ENCODE measurements at places on chromosomes 2 and 18.

- DNase-seq, result no peak
Measured at GRCh38 chr2:120404941-120405758, 59.2 kb downstream of the INHBB start.

DNA sequence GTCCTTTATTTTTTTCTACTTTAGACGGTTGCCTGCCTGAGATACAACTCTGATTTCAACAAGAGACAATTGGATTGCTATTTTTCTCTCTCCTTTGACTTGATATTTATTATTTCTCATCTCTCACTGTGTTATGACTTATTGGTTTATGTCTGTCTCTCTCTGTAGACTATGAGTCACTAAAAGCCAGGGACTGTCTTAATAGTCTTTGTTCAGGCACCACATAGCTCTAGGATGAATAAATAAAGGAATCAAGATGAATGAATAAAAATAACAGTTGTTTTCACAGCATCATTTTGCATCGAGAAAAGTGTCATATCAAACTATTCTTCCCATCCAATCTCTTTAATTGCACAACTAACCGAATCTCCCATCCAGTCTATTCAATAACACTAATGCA is 31.4 kb upstream of the CD28 start:
- no peak for DNase-seq

- DNase-seq, result no peak
Measured at GRCh38 chr2:20148923-20149702, 75.8 kb downstream of the SDC1 start.

DNA sequence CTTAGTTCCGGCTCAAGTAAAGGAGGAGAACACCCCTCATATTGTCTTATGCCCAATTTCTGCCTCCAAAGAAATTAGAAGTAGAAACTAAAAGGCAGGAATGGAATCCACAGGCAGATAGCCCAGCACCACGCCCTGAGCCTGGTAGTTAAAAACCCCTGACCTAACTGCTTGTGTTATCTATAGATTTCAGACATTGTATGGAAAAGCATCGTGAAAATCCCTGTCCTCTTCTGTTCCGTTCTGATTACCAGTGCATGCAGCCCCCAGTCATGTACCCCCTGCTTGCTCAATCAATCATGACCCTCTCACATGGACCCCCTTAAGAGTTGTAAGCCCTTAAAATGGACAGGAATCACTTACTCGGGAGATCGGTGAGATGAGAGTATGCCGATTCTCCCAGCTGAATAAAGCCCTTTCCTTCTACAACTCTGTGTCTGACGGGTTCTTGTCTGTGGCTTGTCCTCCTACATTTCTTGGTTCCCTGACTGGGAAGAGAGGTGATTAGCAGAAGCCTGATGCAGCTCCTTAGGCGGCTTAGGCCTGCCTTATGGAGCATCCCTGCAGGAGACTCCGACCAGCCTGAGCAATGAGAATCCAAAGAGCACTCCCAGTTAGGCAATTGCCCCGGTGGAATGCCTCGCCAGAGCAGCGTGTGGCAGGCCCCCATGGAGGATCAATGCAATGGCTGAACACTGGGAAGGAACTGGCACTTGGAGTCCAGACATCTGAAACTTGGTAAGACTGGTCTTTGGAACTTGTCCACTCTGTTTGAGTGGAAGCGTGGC is 362.6 kb upstream of the TCF4 start:
- DNase-seq, result no peak

GRCh38 chr18:47077111-47077510 is 41.7 kb upstream of the ELOA2 start:
- no peak for DNase-seq

GRCh38 chr2:159760326-159760725 is 37.7 kb downstream of the CD302 start:
- DNase-seq, result no peak

DNA sequence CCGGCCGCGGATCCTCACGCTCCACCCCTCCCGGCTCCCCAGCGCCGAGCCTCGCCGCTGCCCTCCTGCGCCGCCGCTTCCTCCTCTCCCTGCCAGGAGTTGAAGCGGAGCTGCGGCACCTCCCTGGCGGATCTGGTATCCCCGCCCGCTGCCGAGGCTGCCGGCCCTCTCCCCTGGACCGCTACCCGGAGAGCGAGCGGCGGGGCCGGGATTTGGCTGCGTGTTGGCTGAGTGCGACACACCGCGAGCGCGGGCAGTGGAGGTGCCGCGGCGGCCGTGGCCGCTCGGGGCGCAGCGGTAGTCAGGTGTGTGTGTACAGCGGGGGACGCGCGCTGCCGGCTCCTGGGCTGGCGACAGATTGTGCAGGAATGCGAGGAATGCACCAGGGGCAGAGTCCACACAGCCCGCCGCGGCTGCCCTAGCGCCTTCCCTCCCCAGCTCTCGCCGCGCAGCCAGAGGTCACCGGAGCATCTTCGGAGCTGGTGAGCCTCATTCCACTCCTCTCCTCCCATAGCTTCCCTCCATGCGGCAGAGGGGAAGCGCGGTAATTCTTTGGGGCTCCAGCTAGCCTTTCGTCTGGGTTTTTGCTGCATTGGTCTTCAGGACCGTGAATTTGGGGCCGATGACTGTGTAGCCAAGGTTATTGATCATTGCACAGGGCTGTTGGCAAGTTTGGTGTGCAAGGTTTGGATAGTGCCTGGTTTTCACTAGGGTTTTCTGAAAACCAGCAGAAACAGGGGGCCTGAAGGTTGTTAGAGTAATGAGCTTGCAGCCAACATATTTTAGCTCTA is 1.3 kb downstream of the PKP4 start:
- peak; percentile 85 for DNase-seq

DNA sequence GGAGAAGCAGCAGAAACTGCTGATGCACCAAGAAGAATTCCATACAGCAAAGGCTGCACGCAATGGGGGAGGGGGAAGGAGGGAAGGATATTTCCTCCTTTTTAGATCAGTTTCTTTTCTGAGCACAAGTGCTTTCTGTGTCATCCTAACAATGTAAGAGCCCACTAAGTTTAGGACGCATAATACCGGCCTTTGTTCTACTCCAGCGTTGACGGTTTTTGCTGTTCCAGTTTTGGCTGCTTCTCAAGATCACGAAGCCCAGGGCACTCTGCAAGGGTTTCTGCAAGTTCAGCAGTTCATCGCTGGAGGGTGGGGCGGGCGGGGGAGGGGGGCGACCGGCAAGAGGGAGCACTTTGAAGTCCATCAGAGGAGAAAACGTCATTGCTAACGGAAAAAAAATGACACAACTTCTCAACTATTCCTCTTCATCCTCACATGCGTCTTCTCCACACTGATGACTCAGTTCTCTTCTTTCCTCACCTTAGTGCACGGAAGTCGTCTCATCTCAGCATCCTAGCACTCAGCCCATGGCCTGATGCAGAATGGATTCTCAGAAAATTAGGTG is 8.7 kb downstream of the FAM178B start:
- no peak for DNase-seq

DNA sequence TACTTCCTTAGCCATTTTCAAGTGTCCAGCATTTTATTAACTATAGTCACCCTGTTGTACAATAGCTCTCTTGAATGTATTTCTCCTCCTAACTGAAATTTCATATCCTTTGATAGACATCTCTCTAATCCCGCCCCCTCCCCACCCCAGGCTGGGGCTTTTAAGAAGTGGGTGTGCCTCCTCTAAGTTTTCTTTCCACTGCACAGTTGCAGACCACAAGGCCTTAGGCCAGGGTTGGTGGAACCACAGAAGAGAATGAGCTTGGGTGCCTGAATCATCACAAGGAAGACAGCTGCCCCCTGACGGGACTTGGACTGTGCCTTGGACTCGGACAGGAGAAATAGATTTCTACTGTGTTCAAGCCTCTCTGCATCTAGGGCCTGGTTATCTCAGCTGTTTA is 193.4 kb downstream of the HAUS1 start:
- no peak for DNase-seq

- DNase-seq, result no peak
Measured at GRCh38 chr2:30217644-30218337, 13.5 kb upstream of the LBH start.
